Osteocyte (in vitro differentiated cells): ENCODE measurements at places on chromosomes 12 and 14.

DNA sequence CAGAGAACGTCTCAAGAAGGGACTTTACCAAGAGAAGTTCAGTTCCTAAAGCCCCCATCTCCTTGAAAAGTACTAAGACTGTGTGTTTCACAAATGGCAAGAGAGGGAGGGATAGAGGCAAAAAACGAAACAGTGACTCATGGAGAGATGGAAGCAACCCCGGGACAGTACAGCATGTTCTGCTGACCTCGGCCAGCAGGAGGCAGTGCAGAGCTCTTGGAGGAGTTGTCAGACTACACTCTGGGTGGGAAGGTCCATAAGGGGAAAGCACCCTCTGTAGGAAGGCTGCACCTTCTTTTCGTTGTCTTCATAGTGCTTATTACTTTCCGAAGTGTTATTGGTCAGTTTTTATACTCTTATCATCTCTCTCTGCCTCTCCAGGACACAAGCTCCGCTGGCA lies 525.2 kb upstream of the CCDC196 start:
- H3K27me3 ChIP-seq, result no peaks in the 10 kb centered on the region
- H3K4me1 ChIP-seq, result no peaks in the 10 kb centered on the region
- no peak for DNase-seq
- H3K27ac ChIP-seq, result no peak overlapping the region
- no peaks in the 10 kb centered on the region for H3K36me3 ChIP-seq
- H3K4me3 ChIP-seq, result no peak overlapping the region

DNA sequence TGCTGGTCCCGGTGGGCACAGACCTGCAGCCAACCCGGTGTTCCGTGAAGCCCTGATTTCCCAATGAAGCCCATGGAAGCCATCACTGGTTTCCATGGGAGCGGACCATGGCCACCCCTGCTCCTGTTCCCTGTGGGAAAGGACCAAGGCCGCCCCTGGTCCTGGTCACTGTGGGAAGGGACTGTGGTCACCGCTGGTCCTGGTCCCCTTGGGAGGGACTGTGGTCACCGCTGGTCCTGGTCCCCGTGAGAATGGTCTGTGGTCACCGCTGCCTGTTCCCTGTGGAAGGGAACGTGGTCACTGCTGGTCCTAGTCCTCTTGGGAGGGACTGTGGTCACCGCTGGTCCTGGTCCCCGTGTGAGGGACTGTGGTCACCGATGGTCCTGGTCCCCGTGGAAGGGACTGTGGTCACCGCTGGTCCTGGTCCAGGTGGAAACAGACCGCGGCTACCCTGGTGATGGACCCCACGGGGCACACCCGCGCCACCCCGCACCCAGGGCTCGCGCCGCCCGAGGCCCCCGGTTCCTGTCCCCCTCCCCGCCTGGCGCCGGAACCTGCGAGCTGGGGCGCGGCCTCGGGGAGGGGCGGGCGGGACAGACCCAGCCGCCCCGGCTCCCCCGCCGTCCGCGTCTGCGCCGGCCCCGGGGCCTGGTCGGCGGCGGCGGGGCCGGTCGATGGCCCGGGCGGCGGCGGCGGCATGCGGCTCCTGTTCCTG lies at the start of gene GLT1D1:
Gene GLT1D1, plus strand, starts transcription at position 594 of the 715 bp plus-strand sequence. Its CDS starts 104 bp downstream, at position 698.
- H3K36me3 ChIP-seq, result no peaks in the 10 kb centered on the region
- H3K27me3 ChIP-seq, result peaks cover 35% of the 10 kb centered on the region
- no peak within 1 kb of the TSS for H3K4me3 ChIP-seq
- H3K27ac ChIP-seq, result no peak within 1 kb of the TSS
- H3K4me1 ChIP-seq, result peaks cover 2% of the 10 kb centered on the region

DNA sequence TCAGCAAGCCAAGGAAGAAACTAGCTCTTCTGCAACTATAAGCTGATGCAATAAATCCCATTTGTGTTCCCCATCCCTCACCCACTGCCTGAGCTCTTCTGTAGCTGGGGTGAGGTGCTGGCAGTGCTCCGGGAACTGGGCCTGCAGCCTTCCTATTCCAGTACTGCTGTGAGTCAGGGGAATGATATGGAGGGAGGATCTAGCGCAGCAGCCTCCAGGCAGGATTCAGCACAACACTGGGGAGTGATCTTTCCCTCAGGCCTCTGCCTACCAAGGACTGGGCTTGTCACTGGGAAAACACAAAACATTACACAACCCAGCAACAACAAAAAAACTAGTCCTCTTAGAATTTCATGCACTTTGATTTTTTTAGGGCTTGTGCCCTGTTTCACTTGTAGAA lies 58.7 kb downstream of the ST8SIA1 start:
- no peaks in the 10 kb centered on the region for H3K27me3 ChIP-seq
- peaks cover 4% of the 10 kb centered on the region for H3K36me3 ChIP-seq
- H3K4me3 ChIP-seq, result no peak overlapping the region
- DNase-seq, result peak; percentile 91

GRCh38 chr12:57063991-57064685 lies 14.2 kb upstream of the MYO1A start:
- no peaks in the 10 kb centered on the region for H3K27me3 ChIP-seq
- peaks cover 7% of the 10 kb centered on the region for H3K36me3 ChIP-seq
- H3K27ac ChIP-seq, result no peak overlapping the region
- H3K4me1 ChIP-seq, result no peaks in the 10 kb centered on the region

- no peak for DNase-seq
- peak overlapping the region; percentile 60 for H3K27ac ChIP-seq
- peaks cover 16% of the 10 kb centered on the region for H3K4me1 ChIP-seq
- H3K36me3 ChIP-seq, result peaks cover 3% of the 10 kb centered on the region
Observed at GRCh38 chr12:69821456-69822159, 3.4 kb upstream of the MYRFL start.

- H3K27me3 ChIP-seq, result no peaks in the 10 kb centered on the region
- H3K4me1 ChIP-seq, result peaks cover 35% of the 10 kb centered on the region
- H3K36me3 ChIP-seq, result no peaks in the 10 kb centered on the region
- no peak for DNase-seq
Observed at GRCh38 chr12:106299202-106299774, 3.2 kb upstream of the TCP11L2 start.

DNA sequence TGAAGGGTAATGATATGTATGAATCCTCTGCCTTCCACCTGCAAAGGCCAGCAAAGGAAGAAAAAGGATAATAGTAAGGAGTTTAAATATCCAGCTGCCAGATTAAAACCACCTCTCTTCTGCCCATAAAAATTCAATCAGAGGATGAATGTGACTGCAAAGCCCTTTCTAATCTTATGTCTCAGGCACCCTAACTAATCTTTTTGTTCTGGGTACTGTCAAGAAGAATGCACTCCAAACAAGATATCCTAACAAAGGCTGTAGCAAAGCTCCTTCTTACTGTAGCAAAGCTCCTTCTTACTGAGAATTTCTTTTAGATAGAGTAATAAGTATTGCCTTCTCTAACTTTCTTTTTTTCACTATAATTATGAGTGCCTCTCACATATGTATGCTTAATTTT lies 91.8 kb downstream of the ST8SIA1 start:
- no peak for DNase-seq
- H3K27me3 ChIP-seq, result peaks cover 4% of the 10 kb centered on the region
- peaks cover 5% of the 10 kb centered on the region for H3K4me1 ChIP-seq

- no peak for DNase-seq
- peak overlapping the region; percentile 96 for H3K27ac ChIP-seq
- H3K27me3 ChIP-seq, result no peaks in the 10 kb centered on the region
- peaks cover 5% of the 10 kb centered on the region for H3K36me3 ChIP-seq
- peaks cover 74% of the 10 kb centered on the region for H3K4me1 ChIP-seq
- peak overlapping the region; percentile 34 for H3K4me3 ChIP-seq
Observed at GRCh38 chr12:46549527-46550265, 177.1 kb upstream of the SLC38A2 start.

GRCh38 chr12:102522768-102523167 lies 42.4 kb upstream of the IGF1 start:
- no peaks in the 10 kb centered on the region for H3K4me1 ChIP-seq
- H3K27ac ChIP-seq, result no peak overlapping the region
- H3K27me3 ChIP-seq, result peaks cover 2% of the 10 kb centered on the region

GRCh38 chr14:21846227-21846885 lies 172.7 kb upstream of the OR4E1 start:
- no peaks in the 10 kb centered on the region for H3K4me1 ChIP-seq
- H3K27ac ChIP-seq, result no peak overlapping the region
- no peak for DNase-seq
- H3K36me3 ChIP-seq, result no peaks in the 10 kb centered on the region
- peaks cover 20% of the 10 kb centered on the region for H3K27me3 ChIP-seq

DNA sequence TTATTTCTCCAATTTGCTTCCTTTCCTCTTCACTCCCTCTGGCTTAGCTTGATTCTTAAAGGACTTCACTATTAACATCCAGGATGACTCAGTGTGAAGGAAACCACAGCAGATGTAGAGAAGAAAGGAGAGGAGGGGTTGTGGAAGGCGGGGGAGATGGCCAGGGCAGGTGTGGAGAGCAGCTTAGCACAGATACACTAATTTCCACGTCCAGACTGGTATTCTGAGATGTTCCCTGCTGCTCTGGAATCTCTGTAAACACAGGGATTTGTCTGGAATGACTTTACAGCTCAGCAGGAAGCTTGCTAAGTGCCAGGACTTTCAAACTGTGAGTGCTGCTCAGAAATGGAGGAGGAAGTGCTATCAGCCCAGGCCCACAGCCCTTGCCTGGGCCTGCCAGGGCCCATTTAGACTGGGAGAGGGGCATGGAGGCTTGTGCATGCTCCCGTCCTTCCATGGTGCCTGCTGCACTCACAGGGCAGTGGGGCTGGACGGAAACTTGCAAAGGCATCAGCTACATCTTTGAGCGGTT lies 202.5 kb upstream of the DDHD1 start:
- H3K27me3 ChIP-seq, result no peaks in the 10 kb centered on the region
- peak overlapping the region; percentile 81 for H3K27ac ChIP-seq
- H3K36me3 ChIP-seq, result peaks cover 2% of the 10 kb centered on the region

GRCh38 chr14:55332654-55333570 lies 61.7 kb downstream of the FBXO34 start:
- H3K27me3 ChIP-seq, result no peaks in the 10 kb centered on the region
- H3K4me1 ChIP-seq, result peaks cover 48% of the 10 kb centered on the region
- no peak for DNase-seq
- H3K27ac ChIP-seq, result peak overlapping the region; percentile 45
- no peak overlapping the region for H3K4me3 ChIP-seq
- no peaks in the 10 kb centered on the region for H3K36me3 ChIP-seq

DNA sequence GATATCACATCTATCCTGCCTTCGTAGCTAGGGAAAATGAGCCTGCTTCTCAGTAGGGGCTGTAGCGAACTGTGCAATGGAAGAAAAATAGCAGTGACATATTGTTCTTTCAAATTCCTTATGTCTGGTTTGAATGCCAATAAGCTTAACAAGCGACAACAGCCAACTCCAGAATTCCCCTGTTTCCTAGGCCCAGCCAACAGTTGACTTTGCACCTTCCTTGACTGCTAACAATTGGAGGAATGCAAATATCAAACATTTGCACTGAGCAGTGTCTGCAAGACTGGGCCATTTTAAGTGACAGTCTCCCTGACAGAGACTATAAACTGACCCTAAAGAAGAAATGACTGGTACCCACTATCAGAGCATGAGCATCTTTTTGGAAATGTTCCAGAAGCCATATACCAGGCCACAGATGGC lies 12.0 kb upstream of the SERPINA1 start:
- no peaks in the 10 kb centered on the region for H3K36me3 ChIP-seq
- no peak for DNase-seq
- H3K27ac ChIP-seq, result no peak overlapping the region
- H3K4me3 ChIP-seq, result no peak overlapping the region
- no peaks in the 10 kb centered on the region for H3K4me1 ChIP-seq

DNA sequence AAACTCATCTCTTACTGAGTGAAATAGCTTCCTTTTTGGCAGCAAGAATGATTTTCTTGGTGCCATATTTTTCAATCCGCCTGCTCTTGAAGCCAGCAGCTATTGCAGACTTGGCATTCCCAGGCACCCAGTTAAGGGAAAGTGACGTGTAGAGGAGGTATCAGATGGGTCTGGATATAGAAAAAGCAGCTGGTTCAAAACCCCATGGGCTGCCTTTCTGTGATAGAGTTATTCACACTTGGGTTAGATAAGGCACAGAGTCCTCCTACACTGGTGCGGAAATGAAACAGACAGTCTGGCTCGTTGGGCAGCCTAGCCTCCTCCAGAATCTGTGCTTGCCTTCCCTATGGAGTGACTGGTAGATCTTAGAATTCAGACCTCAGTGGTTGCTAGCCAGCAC lies 62.2 kb downstream of the PTPN11 start:
- no peak for DNase-seq
- peaks cover 60% of the 10 kb centered on the region for H3K36me3 ChIP-seq
- no peaks in the 10 kb centered on the region for H3K4me1 ChIP-seq
- no peak overlapping the region for H3K4me3 ChIP-seq
- no peaks in the 10 kb centered on the region for H3K27me3 ChIP-seq
- H3K27ac ChIP-seq, result no peak overlapping the region

- H3K27me3 ChIP-seq, result peaks cover 65% of the 10 kb centered on the region
- H3K4me1 ChIP-seq, result peaks cover 7% of the 10 kb centered on the region
- no peaks in the 10 kb centered on the region for H3K36me3 ChIP-seq
- no peak overlapping the region for H3K27ac ChIP-seq
Observed at GRCh38 chr12:100566887-100567637, 6.4 kb upstream of the GAS2L3 start.

DNA sequence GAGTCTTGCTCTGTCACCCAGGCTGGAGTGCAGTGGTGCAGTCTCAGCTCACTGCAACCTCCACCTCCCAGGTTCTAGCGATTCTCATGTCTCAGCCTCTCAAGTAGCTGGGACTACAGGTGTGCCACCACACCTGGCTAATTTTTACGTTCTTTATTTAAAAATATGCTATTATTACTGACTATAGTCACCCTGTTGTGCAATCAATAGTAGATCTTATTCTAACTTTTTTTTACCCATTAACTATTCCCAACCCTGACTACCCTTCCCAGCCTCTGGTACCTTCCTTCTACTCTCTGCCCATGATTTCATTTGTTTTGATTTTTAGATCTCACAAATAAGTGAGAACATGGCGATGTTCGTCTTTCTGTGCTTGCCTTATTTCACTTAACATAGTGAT lies 2.5 kb downstream of the OXA1L start:
- DNase-seq, result no peak
- no peaks in the 10 kb centered on the region for H3K27me3 ChIP-seq
- H3K36me3 ChIP-seq, result peaks cover 41% of the 10 kb centered on the region
- no peak overlapping the region for H3K27ac ChIP-seq
- peaks cover 30% of the 10 kb centered on the region for H3K4me1 ChIP-seq
- no peak overlapping the region for H3K4me3 ChIP-seq

DNA sequence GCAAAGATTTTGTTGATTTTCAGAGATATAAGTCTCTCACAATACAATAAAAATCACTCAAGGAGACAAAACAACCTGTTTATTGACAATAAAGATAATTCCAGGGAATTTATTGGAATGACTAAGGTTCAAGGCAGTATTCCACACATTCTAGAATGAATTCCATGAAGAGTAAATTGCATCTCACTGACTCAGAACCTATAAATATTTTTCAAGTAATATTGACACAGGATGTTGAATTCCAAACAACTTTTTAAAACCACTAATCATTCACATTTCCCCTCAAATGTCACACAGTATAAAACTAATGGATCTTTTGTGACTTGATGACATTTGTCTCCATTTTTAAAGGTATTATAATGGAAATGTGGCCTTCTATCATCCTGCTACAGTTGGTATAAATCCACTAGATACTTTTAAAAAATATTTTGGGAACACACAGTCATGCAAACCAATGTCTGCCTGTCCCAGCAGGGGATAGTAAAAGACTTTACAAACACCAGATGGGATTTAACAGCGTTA lies 42.1 kb upstream of the LGR5 start:
- no peak overlapping the region for H3K4me3 ChIP-seq
- peaks cover 42% of the 10 kb centered on the region for H3K4me1 ChIP-seq
- peak overlapping the region; percentile 81 for H3K27ac ChIP-seq
- H3K36me3 ChIP-seq, result no peaks in the 10 kb centered on the region
